ENCODE measurements at places on chromosomes 2 and 18.

DNA sequence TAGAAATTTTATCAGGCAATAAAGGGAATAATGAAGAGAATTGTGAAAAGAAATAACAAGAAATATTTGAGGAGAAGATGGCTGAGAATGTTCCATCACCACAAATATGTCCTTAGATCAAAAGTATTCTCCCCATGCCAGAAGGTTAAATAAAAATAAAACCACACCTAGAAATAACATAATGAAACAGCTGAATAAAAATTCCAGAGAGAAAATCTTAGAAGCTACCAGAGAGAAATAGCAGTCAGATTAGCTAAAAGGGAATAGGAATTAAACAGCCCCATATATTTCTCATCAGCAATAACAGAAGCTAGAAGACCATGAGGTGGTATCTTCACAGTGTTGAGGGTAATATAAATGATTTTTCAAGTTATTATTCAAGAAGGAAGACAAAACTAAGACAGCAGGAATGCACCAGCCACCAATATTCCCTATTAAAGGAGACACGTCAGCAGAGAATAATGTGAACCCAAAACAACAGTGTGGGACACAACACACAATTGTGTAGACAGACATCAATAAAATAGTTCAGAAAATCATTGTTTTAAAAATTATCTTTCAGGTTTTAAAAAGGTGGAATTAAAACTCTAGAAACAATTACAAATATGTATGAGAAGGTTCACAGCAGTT is 82.0 kb upstream of the NEDD4L start:
- no peak for DNase-seq

- no peak for DNase-seq
These were observed 103.4 kb downstream of the ALPK2 start for GRCh38 chr18:58525517-58525916.

GRCh38 chr2:105102963-105103421 is 65.1 kb downstream of the MRPS9 start:
- DNase-seq: no peak

DNA sequence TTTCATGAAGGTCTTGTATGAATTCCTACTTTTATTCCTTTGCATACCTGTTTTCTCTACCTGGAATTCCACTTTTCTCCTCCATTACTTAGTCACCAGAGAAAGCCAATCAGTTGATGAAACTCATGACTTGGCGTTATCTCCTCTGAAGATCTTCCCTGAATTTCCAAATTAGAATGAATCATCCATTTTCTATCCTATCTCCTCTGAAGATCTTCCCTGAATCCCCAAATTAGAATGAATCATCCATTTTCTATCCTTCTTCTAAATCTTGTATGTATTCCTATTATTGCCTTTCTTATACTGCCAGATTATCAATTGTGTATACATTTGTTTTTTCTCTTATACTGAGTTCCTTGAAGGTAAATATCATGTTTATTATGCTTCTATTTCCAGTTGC is 440.4 kb downstream of the CCDC85A start:
- DNase-seq: no peak

DNA sequence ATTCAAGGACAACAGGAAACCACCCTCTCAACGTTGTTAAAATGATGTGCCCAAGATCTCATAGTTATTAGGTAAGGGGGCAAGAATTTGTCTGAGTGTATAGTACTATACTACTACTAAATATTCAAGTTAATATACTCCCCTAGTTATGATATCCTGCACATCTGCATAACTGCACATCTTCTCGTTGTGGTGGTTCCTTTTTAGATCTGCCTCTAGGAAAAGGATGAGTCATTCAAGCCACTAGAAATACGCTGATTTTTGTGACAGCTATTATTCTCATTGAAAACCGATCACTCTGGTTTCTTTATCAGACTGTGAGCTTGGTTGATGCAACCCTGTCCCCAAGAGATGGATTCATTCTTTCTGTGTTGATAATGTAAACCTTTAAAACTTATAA is 1067.0 kb upstream of the FANCL start:
- no peak for DNase-seq

All from activated naive CD4-positive, alpha-beta T cell (primary cell).